RKO (cell line): ENCODE measurements at places on chromosomes 4 and X.

GRCh38 chrX:38018766-38019425, 12.5 kb downstream of the SYTL5 start:
- no peak for DNase-seq

GRCh38 chrX:151393514-151393913, 3.5 kb upstream of the VMA21 start:
- DNase-seq: no peak

DNA sequence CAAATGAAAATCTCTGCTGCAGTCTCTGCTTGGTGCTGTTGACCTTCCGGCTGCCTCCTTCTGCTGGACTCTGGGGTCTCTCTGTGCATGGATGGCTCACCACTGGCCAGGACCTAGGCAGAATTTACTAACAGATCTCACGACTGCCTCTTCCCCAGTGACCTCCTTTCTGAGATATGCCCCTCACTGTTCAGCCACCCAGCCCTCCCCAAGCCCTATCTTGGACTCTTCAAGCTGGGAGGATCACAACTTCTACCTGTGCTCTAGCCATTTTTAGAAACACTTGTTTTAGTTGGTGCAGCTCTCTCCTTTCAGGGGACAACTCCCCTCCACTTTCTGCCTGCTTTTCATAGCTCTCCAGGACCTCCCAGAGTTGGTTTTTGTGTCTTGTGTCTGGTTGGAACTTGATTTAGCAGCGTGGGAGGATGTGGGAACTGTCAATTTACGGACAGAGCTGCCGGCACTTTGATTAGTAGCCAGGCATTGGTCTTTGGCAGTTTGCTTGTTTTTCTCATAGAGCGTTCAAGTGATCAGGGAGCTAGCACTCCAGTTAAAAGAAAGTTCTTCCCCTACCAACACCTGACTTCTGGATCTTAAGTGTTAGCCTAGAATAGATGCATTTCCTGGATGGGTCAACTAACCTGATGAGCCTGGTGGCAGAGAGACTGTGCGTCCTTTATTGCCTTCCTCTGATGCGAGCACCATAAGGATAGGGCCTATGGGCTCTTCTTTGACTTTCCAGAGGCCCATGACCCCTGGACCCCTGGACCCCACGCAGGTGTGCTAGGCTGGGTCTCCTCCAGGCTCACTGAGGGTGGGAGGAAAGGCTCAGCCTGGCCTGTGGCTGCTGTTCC, 6.5 kb downstream of the RGS12 start:
- DNase-seq: no peak

DNA sequence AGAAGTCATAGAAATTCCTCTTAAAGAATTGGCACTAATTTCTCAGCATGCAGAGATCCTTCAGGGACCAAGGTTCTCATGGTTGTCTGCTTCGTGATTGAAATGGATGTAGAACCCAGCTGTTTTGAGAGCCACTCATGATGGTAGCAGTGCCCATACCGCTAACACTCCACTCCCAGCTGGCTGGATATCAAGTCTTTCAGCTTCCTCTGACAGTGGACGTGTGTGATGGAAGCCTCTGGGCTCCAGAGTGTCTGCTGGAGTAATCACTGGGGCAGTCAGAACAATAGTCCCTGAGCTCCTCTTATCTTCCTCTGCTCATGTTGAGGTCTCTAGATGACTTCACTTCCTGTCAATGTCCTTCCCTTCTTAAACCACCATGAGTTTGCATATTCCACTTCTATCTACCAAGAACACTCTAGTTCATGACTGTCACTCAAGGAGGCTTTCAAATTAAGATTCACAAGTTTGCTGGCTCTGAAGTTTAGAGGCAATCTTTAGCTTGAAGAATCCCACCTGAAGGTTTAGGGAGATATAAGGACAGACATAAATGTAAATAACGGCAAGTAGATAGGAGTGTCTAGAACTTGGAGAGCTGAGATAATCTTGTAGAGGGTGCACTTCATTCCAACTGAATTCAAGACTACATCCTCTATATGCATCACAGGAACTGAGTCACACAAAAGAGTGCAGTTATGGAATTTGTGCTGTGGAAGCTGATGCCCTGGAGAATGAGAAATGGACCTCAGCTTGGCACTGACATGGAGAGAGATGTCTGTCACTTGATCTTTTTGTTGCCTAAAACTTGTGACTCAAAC, 64.5 kb upstream of the WDR1 start:
- DNase-seq: no peak

GRCh38 chr4:165784672-165785071, 88.4 kb upstream of the TLL1 start:
- DNase-seq: no peak

- no peak for DNase-seq
These were observed 64.7 kb upstream of the UGT2B15 start for GRCh38 chr4:68735106-68735505.

GRCh38 chrX:66728818-66729271, 90.0 kb upstream of the EDA2R start:
- DNase-seq: peak; percentile 2

DNA sequence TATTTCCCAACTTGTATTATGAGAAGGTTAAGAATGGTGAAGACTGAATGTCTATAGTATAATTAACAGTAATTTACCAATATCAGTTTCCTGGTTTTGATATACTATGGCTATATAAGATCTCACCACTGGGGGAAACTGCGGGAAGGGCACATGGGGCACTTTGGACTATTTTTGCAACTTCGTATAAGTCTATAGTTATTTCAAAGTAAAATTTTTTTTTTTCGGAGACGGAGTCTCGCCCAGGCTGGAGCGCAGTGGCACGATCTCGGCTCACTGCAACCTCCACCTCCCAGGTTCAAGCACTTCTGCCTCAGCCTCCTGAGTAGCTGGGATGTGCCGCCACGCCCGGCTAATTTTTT, 46.1 kb downstream of the CXorf58 start:
- no peak for DNase-seq

GRCh38 chrX:149069899-149070298, 435.2 kb downstream of the IDS start:
- no peak for DNase-seq
